ENCODE measurements at places on chromosomes 1 and 21.

GRCh38 chr1:225449261-225449660 lies 21.4 kb upstream of the LBR start:
- no peak for DNase-seq

- no peak for DNase-seq
These were observed 21.7 kb downstream of the YTHDF2 start for GRCh38 chr1:28758420-28758819.

- no peak for DNase-seq
These were observed 80.4 kb downstream of the AJAP1 start for GRCh38 chr1:4734791-4735190.

GRCh38 chr1:201758499-201759050 lies 70.4 kb upstream of the IPO9 start:
- DNase-seq: no peak

DNA sequence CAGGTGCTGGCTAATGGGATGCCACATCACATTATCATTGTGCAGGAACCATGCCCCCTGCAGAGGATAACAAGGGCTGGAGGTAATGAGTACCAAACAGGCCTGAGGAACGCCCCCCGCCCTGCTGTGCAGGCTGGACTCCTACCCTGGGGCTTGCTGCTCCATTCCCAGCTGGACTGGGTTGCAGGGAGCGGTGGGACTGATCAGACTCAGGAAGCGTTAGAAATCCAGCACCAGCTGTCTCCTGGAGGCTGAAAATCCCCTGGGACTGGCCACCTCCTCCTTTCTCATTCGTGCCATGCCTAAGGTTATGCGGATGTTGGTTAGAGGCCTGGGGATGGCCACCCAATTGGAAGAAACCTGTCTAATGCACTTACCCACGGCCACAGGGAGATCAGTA lies 36.9 kb upstream of the POU3F1 start:
- no peak for DNase-seq

- no peak for DNase-seq
These were observed 251.3 kb downstream of the SDCCAG8 start for GRCh38 chr1:243507001-243507671.

All from effector memory CD8-positive, alpha-beta T cell (primary cell).